ENCODE measurements at places on chromosomes 6 and 20.

- no peak for DNase-seq
Observed at GRCh38 chr6:22254886-22255285, 42.0 kb downstream of the PRL start.

GRCh38 chr20:16821211-16822089, 73.3 kb downstream of the OTOR start:
- peak; percentile 43 for DNase-seq

DNA sequence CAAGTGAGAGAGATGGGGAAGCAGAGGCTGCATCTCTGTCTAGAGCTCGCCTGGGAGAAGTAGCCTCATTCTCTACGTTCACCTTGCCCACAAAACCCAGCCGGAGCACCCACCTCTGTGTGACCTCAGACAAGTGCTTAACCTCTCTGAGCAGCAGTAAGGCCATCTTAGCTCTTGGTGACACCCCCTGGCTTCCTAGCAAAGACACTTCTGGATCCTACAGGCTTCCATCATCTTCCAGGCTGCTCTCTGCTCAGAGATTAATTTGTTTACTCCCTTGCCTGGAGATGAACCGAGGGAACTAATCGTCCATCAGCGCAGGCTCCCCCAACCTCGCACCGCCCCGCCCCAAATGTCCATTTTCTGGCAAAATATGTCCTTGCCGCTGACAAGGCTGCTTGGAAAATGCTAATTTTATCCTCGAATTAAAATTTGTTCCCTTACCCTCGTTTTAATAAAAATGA, 24.0 kb upstream of the CTNNBL1 start:
- no peak for DNase-seq

DNA sequence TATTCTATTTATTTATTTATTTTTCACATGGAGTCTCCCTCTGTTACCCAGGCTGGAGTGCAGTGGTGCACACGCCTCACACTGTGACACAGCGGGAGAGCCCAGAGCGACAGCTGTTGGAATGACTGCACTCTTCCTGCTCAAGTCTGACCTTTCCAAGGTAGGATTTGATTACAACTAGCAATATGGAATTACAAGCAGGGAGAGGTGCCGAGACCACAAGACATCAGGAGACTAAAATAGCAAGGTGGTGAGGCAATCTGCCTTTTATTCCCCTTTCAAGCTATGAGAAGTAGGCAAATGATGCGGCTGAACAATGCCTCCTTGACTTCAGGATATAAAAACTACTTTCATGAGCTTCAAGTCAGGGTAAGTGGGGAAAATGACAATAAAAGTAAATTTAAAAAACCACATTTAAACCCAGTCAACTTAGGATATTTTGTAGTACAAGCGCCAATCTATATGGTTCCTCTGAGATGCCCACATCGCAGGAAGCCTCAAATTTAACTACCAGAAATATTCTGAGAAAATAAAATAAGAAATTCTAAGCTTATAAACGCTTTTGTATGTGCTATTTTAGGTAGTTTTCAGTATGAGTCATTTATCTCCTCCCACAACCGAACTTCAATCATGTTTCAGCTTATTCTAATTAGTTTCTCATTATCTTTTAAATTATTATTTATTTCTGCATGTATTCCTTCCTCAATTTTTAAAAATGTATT, 146.9 kb upstream of the SGK1 start:
- peak; percentile 69 for DNase-seq

- no peak for DNase-seq
Observed at GRCh38 chr6:106415921-106416320, 55.4 kb downstream of the CRYBG1 start.

DNA sequence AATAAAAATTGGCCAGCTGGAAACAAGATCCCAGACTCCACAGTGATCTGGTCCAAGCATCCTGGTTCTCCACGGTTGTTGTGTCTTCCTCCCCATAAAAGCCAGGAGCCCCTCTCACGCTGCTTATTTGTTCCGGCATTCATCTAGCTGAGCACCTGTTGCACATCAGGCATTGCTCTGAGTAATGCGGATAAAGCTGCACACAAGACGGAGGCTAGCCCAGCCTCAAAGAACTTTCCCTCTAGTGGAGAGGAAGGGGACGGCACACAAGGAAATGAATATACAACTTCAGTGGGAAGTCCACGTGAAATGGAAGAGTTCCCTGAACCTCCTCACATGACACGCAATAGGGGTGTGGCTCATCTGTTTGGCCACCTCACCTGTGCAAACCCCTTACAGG, 30.3 kb upstream of the NXT1 start:
- DNase-seq = peak; percentile 35

DNA sequence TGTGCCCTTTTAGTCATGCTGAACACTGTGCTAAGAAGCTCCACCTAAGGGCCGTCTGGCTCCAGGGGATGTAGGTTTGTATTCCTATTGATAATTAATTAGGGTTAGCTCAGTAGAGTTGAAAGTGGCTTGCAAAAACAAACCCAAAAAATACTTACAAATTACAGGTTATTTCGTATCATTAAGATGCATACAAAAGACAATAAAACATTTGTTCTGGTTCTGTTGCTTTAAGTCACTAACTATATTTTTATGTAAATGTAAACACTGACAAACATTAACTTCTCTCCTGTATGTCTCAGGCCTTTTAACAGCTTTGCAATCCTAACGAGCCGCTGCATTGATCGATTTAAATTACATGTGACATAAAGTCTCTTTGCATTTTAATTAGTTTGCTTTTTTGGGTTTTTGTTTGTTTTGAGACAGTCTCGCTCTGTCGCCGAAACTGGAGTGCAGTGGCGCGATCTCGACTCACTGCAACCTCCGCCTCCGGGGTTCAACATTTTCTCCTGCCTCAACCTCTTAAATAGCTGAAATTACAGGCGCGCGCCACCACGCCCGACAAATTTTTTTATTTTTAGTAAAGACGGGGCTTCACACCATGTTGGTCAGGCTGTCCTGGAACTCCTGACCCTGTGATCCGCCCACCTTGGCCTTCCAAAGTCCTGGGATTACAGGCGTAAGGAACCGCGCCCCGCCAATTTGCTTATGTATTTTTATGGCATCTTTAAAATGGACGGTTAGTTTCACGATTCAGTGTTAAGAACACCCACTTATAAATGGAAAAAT, 110.9 kb downstream of the HFE start:
- DNase-seq = peak; percentile 41

DNA sequence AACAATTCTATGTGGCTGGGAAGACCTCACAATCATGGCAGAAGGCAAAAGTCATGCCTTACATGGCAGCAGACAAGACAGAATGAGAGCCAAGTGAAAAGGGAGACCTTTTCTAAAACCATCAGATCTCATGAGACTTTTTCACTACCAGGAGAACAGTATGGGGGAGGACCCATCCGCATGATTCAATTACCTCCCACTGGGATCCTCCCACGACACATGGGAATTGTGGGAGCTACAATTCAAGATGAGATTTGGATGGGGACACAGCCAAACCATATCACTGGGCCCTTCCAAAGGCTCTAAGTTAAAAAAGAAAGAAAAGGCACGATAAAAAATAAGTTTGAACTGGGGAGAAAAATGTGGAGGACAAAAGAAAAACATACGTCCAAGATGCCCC, 406.9 kb upstream of the CDH4 start:
- DNase-seq = peak; percentile 21

DNA sequence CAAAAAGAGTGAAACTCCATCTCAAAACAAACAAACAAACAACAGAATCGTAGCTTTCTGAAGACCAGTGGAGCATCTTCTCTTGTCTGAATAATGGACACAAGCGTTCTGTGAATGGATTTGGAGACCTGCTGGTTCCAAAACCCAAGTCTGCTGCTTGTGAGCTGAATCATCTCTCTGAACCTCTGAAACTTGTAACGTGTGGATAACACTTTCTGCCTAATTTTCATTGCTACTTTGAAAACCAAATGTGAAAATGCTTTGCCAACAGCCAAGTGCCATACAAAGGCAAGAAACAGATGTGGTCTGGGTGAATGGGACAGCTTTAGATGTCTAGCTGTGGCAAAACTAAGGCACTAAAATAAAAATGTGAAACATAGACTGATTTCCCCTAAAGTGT, 44.3 kb downstream of the PHACTR1 start:
- no peak for DNase-seq

DNA sequence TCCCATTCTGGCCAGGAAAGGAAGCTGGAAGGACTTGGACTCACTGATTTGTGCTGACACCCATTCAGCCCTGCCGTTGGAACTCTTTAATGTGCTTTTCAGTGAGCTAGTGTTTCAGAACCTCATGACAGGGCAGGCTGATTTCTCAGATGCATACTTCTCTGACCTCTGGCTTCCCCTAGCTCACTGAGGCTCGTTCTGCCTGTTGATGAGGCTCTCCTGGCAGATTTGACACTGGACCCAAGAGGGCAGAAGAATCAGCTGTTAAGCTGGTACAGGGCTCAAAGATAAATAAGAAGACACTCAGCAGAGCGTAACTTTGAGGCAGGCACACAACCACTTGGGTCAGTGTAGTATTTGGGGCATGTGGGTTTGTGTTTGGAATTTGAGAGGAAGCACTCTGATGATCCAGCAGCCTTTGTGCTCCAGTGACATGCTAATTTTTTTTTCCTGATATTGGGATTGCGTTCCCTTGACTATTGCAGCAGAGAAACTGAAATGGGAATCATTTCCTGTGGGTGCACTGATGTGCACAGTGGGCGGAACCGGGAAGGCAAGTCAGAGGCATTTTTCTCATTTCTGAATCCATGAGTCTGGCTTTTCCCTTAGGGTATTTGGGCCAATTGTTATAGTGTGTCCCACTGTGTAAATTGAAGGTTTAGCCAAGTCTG, 80.2 kb downstream of the CARMIL1 start:
- DNase-seq = peak; percentile 87

GRCh38 chr20:63520504-63520933, at the start of gene PPDPF:
TSS of gene PPDPF (plus strand) at chr20:63520765. CDS start at chr20:63521309, 544 bp downstream.
- peak; percentile 66 for DNase-seq

DNA sequence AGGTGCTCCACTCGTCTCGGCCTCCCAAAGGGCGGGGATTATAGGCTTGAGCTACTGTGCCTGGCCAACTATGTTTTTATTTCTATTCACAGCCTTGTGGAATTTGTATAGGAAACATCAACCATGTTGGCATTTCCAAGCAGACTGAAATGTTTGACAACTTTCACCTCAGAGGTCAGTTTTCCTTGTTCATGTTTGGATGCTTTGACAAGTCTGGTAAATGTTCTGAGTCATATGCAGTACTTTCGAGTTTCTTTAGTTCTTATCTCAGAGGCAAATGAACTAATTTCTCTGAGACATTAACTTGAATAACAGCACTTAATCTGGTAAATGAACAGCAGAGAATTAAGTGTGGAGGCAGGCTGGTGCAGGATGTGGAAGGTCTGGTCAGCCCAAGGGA, 373.4 kb upstream of the SYNCRIP start:
- no peak for DNase-seq

DNA sequence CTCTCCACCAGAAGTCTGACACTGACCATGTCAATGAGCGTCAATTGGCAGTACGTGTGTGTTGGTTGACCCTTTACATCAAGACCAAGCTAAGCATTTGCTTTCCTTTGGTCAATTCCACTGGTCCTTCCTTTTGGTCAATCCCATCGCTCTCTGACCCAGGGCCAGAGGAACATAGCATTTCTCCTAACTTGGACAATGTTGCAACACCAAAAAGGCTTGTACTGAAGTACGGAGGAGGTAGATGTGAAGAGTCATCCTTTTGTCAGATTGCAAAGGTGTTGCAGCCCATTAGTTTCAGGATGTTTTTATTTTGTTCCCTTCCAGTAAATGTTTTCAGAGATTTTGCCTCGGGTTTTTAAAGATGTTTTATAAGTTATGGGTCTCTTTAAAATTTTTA, 24.6 kb downstream of the EDN1 start:
- DNase-seq = no peak

DNA sequence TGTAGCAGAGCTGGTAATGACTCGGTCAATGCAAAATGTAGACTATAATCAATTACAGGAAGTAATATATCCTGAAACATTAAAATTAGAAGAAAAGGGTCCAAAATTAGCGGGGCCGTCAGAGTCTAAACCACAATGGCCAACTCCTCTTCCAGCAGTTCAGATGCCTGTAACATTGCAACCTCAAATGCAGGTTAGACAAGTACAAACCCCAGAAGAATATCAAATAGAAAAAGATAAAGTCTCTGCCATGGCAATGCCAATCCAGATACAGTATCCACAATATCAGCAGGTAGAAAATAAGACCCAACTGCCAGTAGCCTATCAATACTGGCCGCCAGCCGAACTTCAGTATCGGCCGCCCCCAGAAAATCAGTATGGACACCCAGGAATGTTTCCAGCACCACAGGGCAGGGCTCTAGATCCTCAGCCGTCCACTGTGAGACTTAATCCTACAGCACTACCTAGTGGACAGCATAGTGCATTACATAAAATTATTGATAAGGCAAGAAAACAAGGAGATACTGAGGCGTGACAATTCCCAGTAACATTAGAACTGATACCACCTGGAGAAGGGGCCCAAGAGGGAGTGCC, 158.4 kb downstream of the GPX5 start:
- DNase-seq = peak; percentile 63

GRCh38 chr6:3022765-3023662, 23.3 kb downstream of the NQO2 start:
- peak; percentile 3 for DNase-seq

GRCh38 chr20:10883166-10883565, 209.4 kb upstream of the JAG1 start:
- DNase-seq = no peak

- DNase-seq = no peak
Observed at GRCh38 chr6:168919470-168920179, 334.0 kb downstream of the THBS2 start.

DNA sequence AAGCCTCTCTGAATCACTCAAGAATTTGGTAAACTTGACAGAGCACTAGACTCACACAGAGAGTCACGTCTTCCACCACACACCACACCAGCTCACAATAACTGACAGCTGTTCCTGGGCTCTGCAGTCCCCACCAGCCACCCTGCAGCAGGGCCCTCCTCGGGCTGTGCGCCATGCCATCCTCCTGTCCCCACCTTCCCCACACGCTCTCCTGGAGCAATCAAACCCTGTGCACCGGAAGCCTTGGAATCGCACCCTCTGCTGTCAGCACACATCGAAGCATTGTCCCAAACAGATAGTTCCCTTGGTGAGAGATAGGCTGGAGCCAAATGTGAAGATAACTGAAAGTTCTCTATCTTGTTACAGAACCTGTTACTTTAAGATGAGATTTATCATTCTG, 191.0 kb downstream of the TBXT start:
- no peak for DNase-seq

DNA sequence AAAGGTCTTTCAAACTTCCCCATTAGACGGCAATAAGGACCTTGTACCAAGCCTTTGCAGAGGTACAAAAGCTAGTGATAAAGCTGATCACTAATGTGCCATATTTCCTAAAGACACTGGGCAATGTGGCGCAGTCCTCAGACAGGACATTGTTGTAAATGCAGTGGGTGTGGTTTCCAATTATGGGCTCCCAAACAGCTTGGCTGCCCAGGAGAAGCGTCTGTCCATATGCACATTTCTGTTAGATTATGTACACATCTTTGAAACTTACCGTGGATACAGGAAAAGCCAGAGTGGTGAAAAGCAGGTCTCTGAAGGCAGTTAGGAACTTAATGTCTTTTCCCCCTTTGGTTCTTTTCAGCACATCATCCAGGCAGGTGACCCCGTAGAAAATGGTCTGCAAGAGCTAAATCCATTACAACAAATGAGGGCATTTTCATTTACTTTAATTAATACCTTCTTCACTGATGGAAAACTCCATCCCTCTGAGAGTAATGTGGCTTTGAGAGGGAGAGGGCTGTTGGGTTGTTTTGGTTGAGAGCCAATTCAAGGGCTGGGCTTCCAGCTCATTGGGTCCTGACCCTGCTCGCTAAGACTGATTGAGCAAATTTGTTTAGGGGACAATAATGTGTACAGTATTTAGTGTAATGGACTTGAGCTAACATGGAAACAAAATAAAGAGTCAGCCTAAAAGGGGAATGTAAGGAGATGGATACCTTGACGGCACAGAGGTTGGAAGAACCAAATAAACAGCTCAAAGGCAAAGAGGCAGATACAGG, 10.4 kb downstream of the ADTRP start:
- DNase-seq = peak; percentile 30

Data from fibroblast of mammary gland (primary cell).